ENCODE measurements at places on chromosomes 2 and 18. TPM values are rescaled to one million over a fixed set of nuclear protein-coding genes. Genes with fewer than 3 reads are reported as not detected.

APOB gene
- not detected for total RNA-seq

DUSP2 gene
- total RNA-seq: 3.5 TPM

ITPRIPL1 gene
- total RNA-seq: 1.4 TPM

ITGA4 gene
- 126 TPM for total RNA-seq

KLHL14 gene
- not detected for total RNA-seq
